ENCODE measurements at places on chromosomes 5 and 9.

- DNase-seq: peak; percentile 60
Measured at GRCh38 chr9:92590377-92590776, 54.6 kb upstream of the ECM2 start.

DNA sequence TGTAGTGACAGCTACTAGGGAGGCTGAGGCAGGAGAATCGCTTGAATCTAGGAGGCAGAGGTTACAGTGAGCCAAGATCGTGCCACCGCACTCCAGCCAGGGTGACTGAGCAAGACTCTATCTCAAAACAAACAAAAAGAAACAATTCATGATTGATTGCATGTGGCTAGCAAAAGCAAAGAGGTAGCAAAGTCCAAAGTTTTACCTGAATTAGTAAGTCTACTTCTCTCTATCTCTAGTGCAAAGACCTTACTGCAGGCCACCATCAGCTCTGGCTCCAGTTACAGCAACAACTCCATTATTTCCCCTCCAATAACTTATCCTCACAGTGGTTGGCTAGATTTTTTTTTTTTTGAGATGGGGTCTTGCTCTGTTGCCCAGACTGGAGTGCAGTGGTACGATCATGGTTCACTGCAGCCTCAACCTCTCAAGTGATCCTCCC, 6.2 kb upstream of the SAR1B start:
- DNase-seq: no peak

DNA sequence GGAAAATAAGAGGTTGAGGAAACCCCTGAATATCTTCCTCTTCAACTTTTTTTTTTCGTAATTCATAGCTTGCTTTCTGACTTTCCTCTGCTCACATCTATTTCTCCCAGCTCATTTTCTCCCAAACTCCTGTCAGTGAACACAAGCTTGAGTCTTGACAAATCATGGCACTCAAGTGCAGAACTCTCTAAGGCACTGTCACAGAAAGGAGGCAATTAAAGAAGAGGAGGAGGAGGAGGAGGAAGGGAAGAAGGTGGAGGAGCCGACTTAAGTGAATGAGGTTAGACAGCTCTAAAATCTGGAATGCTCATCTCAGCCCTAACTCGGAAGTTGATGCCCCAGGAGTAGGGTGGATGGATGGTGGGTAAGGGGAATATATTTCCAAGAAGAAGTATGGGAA, 27.2 kb upstream of the NUDT12 start:
- no peak for DNase-seq

DNA sequence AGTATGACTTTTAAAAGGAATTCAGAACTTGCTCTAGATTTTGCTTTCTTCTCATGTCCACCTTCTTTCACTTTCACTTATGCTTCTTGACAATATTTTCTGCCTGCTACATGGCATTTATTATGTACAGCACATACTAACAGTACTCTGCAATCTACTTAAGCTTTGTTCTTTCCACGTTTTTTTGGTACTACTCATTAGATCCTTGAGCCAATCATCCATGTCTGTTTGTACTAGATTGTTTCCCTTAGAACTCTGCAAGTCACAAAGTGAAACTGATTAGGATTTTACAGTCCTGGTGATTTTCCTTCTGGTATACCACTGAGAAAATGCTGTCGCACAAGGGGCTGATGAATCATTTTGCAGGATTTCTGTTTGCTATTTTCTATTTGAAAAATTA, 78.3 kb downstream of the PARP8 start:
- DNase-seq: peak; percentile 38

- DNase-seq: no peak
Measured at GRCh38 chr5:39479537-39479936, 54.8 kb upstream of the DAB2 start.

DNA sequence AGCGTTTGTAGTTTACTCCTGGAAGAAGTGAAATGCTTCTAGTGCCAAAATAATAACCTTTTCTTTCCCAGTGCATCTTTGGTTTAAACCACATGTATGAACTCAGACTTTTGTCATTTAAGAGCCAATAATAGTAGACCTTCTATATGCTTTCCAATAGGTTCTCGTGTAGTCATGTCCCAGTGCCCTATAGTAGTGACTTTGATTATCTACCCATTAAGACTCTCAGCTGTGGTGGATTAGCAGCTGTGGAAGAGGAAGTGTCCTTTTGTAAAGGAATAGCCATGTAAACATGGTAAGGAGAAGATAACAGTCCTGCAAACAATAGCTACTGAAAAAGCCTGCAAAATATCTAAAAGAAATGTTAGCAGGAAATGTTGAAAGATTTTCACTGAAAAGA, 765.3 kb downstream of the MTRR start:
- no peak for DNase-seq

DNA sequence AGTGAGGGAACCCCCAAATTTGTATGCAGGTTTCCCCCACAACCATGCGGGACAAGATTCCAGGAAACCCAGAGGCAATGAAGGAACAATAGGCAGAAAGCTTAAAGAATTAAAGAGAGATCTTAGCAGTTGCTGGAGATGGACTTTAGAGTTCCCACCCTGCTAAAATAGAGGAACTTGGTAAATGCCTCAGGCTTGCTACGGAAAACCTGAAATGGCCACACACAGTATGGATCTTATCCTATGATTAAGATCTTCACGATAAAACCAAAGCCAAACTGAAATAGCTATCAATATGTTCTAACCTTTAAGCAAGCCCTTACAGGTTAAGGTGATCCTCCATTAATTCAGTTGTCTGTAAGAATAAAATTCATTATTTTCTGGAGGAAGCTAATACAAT, 148.3 kb downstream of the RANBP17 start:
- DNase-seq: no peak

- peak; percentile 56 for DNase-seq
Measured at GRCh38 chr5:44332285-44332971, 56.8 kb downstream of the FGF10 start.

GRCh38 chr5:124583469-124584350, 162.7 kb downstream of the ZNF608 start:
- peak; percentile 61 for DNase-seq

- no peak for DNase-seq
Measured at GRCh38 chr9:90878562-90878961, 76.9 kb downstream of the SYK start.

DNA sequence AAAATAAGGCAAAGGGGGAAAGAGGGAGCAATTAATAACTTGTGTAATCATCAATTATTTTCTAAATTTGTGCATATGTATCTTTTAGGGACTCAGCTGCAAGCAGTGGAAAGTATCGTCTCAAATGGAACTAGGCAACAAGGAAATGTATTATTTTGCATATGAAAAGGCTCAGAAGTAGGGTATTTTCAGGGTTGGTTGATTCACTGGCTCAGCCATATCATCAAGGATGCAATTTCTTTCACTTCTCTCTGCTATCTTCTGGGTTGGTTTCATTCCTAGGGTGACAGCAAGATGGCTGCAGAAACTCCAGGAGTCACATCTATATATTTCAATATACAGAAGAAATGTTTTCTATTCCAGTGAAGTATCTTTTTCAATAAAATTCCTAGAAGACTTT, 509.8 kb downstream of the DMAC1 start:
- DNase-seq: no peak

DNA sequence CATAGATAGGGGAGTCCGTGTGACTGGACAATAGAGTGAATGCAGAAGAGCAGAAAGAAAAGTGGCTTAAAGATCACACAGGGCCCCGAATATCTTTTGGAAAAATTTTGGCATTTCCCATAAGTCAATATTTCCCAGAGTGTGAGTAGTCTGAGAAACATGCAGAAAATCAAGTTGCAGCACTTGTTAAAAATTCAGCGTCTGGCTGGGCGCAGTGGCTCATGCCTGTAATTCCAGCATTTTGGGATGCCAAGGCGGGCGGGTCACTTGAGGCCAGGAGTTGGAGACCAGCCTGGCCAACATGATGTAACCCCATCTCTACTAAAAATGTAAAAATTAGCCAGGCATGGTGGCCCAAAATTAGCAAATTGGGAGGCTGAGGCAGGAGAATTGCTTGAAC, 227.0 kb downstream of the DRD1 start:
- peak; percentile 78 for DNase-seq

- no peak for DNase-seq
Measured at GRCh38 chr5:54220230-54221040, 89.9 kb downstream of the ARL15 start.

- DNase-seq: peak; percentile 26
Measured at GRCh38 chr9:15139469-15139868, 167.5 kb downstream of the TTC39B start.

- peak; percentile 84 for DNase-seq
Measured at GRCh38 chr9:108477529-108478006, 378.2 kb downstream of the ACTL7B start.

DNA sequence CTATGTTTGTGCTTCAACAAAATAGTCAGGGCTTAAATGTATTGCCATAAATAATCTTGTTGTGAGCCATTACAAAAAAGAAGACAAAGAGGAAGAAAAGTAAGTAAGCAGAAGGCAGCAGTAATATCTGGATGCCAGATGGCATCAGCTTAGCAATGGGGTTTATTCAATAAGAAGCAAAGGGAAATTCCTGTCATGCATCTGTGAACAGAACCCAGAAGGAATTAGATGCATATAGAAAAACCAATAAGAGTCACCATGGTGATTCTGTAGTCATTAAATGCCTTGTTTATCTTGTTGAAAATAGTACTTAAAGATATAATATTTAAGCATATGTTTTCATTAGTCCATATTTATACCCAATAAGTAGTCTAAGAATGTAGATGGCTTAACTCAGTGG, 216.0 kb downstream of the ADAMTSL1 start:
- DNase-seq: peak; percentile 67

DNA sequence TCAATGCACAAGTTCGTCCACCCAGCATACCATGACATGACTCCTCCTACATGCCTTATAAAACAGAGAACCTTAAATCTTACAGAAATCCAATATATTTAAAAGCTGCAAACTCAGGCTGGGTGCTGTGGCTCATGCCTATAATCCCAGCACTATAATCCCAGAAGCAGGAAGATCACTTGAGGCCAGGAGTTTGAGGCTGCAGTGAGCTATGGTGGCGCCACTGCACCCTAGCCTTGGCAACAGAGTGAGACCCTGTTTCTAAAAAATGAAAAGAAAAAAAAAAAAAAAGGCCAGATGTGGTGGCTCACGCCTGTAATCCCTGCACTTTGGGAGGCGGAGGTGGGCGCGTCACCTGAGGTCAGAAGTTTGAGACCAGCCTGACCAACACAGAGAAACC, 68.7 kb downstream of the MTMR12 start:
- no peak for DNase-seq

DNA sequence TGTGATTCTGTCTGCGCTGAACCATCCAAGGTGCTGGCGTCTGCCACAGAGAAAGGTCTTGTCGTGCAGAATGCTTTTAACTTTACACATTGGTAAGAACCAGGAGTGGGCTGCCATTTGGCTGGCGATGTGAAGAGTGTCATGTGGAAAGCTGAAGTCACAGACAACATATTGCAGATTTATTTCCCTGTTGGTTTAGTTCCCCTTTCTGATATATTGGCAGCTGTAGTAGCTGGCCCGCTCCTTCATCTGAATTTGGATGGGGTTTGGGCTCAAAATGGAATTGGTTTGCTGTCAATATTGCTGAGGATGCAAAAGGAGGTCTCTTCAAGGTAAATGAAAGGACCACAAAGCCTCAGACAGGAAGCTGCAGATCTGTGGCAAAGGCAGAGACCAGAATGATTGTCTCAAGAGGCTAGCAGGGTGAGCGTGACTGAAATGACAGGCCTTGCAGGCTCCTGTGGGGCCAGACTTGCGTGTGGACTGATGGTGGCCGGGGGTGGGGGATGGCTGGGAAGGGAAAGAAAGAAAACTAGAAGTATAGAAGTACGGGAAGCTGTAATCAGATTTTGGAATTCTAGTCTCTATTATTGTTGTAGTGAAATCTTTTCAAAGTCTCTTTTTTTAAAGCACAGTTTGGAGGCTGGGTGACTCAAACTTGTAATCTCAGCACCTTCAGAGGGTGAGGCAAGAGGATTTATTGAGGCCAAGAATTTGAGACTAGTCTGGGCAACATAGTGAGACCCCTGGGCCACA, 25.1 kb upstream of the CD180 start:
- no peak for DNase-seq

Data from AG10803 (cell line).